ENCODE measurements at places on chromosomes 2 and 18.

GRCh38 chr2:17979707-17980106 lies 101.2 kb downstream of the KCNS3 start:
- no peak for DNase-seq

- no peak for DNase-seq
Observed at GRCh38 chr2:144996225-144996795, 476.4 kb upstream of the ZEB2 start.

DNA sequence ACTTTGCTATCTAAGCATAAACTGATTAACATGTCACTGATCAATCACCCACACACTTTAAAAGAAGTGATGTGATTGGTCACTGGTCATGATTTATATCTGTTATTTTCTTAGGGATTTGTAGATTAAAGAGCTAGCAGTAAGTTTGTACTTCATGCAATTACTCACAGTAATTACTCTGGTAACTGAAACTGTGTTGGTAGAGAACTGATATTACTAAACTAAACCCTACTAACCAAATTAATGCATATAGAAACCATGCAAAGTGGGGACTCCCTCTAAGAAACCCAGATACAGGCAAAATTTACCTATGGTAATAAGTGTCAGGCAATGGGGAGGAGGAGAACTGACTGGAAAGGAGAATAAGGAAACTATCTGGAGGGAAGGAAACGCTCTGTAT lies 44.8 kb upstream of the C2orf15 start:
- DNase-seq = no peak

- no peak for DNase-seq
Observed at GRCh38 chr18:22005191-22005841, 164.1 kb upstream of the GATA6 start.

DNA sequence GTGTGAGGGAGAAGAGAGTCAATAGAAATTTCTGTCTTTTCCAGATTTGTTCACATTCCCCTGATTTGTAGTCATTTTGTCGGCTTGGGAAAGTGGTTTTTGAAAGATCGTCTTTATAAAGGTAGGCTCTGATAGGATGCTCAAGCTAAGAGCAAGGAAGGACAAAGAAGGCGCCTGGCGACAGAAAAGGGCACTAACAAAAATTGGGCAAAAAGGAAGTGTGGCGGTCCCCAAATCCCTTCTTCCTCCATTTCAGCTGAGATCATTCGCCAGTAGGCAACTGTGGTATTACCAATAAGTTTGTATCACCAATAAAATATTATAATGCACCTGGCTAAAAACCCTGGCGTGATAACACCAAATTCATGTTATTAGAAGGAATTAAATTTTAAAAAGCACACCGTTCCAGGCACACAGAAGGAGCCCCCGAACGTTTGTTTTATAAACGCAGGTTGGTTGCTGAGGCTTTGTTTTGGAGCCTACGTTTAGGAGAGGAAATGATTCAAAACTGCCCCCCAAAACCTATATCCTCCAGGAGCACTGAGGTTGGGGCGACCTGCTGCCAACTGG lies 756 bp upstream of the PTPN4 start:
- no peak for DNase-seq

DNA sequence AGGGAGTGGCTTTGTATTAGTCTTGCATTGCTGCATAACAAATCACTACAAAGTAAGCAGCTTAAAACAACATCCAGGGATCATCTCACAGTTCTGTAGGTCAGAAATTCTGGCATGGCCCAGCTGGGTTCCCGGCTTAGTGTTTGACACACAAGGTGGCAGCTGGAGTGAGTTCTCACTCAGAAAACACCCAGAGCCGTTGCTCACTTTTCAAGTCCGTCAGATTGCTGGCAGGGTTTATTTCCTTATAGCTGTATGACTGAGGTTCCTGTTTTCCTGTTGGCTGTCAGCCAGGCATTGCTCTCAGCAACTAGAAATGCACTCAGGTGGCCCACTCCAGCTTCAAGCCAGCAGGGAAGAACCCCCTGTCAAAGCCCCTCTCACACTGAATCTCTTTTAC lies 324.1 kb downstream of the CCDC178 start:
- DNase-seq = no peak

DNA sequence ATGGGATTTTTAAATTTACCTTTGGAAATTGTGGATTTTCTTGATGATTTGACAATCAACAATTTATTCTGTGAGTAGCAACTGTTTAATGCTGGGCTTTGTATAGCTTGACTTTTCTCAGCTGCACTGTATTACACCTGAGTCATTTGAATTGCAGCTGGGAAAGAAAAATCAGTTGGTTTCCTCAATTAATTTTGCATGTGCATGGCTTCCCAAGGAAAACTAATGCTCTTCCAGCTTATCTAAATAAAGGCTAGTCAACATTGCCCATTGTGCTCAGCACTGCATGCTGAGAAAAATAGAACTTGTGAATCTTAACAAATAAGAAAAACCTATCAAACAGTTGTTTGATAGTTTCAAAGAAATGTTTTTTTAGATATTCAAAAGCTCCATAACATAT lies 268.3 kb upstream of the CDH20 start:
- no peak for DNase-seq

DNA sequence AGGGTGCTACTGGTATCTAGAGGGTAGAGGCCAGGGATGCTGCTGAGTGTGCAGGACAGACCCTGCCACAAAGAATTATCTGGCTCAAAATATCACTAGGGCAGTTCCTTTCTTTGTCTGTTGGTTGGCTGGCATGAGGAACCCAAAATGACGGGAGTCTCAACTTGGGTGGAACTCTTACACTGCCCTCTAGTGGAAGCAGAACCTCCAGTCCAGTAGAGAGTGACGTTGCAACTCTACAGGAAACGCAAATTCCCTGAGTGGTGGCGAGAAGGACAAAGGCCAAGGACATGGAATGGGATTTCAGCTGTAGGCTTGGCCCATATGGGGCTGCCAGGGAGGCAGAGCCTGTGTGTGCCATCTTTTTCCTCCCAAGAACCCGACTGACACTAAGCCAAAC lies 47.1 kb downstream of the COPS8 start:
- DNase-seq = no peak

GRCh38 chr2:85909005-85909404 lies 20.2 kb upstream of the ST3GAL5 start:
- no peak for DNase-seq

- no peak for DNase-seq
Observed at GRCh38 chr2:173023718-173024117, 51.9 kb upstream of the MAP3K20 start.

DNA sequence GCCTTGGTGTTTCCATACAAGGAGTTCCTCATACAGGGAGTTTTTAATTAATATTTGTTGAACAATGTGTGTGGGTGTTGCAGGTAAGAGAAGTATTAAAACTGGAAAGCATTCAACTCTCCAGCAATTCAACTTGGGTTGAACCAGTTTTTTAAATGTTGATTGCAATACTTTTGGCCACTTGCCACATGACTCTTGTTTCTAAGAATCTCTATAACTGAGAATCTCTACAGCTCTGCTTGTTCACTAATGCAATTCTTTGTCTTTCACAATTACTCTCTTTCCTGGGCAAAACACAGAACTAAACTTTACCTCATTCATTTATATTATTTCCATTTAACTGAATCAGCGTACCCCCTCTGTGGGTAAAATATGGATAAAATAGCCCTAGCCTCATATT lies 429.4 kb downstream of the ARHGAP15 start:
- DNase-seq = no peak

- no peak for DNase-seq
Observed at GRCh38 chr2:55097461-55098410, 47.5 kb upstream of the RTN4 start.

DNA sequence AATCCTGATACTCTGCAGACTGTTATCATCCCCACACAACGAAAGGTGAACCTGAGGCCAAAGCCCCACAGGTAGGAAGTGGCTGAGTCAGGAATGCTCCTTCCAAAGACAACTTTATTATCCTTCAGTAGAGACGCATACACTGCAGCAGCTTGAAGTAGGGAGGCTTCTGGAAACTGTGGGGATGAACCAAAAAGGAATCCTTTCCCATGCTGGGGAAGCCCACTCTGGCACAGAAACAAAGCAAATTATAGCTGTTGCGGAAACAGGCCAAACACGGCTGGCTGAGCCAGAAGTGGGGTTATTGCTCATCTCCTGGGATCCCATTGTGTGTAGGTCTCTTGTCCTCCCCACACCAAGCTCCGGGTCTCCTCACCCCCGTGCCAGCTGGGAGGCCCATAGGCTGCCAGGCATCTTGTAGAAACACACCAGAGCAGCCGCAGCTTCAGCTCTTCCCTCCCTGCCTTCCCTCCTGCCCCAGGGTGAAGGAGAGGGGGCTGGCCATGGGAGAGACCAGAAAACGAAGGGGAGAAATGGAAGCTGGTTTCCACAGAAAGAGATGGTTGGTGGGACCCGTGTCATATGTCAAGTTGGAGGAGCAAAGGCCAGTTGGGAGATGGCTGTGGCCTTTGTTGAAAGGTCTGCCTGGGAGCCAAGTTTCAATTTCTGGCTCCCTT lies 176.9 kb upstream of the NABP1 start:
- no peak for DNase-seq

- no peak for DNase-seq
Observed at GRCh38 chr2:108449410-108450130, 564 bp downstream of the GCC2 start.

- DNase-seq = no peak
Observed at GRCh38 chr18:61817086-61817485, 75.7 kb downstream of the RNF152 start.

All from GM12891 (cell line).